ENCODE measurements at places on chromosomes 12 and 14.

GRCh38 chr14:23118506-23119362 lies at the start of gene CEBPE:
Gene CEBPE, minus strand, starts transcription at chr14:23119255. Its CDS starts 164 bp downstream, at chr14:23119091.
- no peak for DNase-seq

GRCh38 chr12:77229640-77230442 lies 164.5 kb upstream of the E2F7 start:
- peak; percentile 35 for DNase-seq

GRCh38 chr12:88946372-88946997 lies 366.2 kb upstream of the KITLG start:
- DNase-seq: peak; percentile 85

DNA sequence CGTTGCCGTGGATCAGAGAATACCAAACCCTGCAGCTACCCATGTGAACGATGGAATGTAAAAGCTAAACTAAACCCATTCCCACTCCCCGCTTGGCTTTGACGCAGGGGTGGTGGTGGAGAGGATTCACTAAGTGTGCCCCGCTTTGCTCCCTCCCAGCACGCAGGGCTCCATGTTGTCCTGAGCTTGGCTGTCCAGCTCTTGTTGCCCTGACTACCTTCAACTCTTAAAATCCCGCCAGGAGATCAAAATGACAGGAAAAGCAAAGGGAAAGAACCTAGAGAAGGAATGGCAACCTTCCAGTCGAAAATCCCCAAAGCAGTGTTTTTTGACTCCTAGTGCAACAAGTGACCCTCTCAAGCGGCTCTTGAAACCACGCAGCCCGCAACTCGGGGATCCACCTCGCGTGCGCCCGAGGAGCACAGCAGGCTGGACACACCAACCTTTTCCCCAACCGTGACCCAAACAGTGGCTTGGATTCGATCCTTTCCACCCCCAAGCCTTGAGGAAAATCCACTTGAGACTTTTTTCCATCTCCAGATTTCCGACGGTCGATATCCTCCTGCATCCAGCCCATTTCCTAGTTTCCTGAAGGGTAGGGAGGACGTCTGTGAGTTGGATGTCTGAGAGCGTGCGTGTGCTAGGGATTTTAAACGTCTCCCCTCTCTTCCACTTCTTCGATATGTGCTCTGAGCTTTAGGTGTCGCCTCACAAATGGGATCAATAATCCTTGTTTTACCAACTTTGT lies 1.4 kb downstream of the SYT10 start:
- no peak for DNase-seq

GRCh38 chr12:130650131-130650530 lies 66.0 kb downstream of the RIMBP2 start:
- no peak for DNase-seq

GRCh38 chr14:28769276-28769880 lies 2.8 kb downstream of the FOXG1 start:
- no peak for DNase-seq

DNA sequence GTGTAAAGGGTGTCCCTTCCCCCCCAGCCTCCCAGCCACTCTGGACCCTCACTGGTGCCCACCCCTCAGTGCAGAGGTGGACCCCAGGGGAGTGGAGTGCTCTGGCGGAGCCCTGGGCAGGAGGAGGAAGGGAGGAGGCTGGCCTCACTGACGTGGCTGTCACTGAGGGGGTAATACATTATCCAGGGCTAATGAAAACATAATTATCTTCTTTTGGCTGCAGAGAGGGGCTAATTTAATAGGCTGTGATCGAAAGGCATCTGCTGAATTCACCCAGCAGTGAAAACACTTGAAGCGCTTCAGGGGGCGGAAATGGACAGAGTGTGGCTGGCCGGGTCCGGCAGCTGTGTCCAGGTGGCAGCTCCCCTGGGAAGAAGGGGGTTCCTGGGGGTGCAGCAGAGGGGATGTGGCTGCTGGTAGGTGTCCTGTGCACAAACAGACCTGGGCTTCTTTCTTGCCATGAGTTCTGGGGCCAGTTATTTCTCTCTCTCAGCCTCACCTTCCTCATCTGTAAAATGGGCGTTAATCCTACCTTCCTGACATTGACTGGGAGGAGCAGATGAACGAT lies 3.7 kb upstream of the NOS1 start:
- DNase-seq: no peak

All from fibroblast of lung (primary cell).